ENCODE measurements at places on chromosomes 5 and 9.

DNA sequence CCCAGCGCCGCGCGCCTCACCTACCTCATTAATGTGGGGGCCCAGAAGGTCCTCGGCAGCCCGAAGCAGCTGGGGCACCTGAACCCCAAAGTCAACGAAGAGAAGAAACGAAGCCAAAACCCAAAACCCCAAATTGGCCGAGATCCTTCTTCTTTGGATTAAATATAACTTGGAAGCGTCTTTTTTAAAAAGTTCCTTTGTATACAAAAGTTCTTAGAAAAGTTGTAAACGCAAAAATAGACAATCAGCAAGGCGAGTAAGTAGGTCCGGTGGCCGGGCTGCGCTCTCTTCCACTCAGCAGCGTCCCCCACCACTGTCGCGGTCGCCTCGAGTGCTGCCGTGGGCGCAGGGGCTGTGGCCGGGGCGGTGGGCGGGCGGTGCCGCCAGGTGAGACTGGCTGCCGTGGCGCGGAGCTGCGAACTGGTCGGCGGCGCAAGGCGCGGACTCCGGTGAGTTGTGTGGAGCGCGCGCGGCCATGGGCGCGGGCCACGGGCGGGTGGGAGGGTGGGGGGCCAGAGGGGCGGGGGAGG is 360 bp downstream of the KLF4 start:
- no peak for DNase-seq

DNA sequence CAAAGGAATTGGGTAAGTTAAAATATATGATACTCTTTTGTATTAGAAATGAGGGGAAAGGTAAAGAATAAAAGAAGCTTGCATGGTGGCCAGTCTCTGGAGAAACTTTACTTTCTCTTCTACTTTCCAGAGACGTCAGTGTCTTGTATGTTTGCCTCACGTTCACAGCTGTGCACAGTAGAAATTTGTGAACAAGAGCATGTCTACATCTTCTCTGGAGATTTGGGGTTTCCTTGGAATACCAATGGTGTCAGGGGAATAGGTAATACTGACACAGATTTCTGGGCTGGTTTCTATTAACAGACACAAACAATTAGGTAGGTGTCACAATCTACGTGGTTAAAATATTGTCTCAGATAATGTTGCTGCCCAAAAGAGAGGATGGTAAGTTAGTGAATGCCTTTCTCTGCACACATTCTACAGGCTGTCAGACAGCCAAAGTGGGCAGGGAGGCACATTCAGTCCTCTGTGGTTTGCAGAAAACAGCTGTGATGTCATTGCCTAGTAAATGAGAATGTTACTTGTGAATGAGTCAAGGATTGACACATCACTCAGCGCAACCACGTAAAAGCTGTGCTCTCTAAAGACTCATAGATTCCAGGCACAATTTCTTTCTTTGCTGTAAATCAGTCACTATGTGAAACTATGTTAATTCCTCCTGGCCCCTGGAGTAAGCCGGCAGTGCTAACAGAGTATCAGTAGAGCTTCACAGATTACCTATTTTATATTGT is 397.1 kb downstream of the MAN2A1 start:
- no peak for DNase-seq

DNA sequence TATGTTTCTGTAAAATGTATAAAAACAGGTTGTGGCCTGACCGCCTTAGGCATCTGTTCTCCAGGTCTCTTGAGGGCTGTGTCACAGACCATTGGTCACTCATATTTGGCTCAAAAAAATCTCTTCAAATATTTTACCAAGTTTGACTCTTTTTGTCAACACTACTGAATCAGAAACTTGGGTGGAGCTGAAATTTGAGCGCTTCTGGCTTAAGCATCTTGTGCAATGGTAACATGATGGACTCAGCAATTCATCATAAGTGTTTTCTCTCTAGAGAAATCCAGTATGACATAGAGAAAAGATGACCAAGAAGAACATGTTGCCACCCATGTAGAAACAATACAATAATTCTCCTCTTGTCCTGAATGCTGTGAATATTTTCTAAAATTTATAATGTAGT is 387.9 kb downstream of the MAT2B start:
- no peak for DNase-seq

DNA sequence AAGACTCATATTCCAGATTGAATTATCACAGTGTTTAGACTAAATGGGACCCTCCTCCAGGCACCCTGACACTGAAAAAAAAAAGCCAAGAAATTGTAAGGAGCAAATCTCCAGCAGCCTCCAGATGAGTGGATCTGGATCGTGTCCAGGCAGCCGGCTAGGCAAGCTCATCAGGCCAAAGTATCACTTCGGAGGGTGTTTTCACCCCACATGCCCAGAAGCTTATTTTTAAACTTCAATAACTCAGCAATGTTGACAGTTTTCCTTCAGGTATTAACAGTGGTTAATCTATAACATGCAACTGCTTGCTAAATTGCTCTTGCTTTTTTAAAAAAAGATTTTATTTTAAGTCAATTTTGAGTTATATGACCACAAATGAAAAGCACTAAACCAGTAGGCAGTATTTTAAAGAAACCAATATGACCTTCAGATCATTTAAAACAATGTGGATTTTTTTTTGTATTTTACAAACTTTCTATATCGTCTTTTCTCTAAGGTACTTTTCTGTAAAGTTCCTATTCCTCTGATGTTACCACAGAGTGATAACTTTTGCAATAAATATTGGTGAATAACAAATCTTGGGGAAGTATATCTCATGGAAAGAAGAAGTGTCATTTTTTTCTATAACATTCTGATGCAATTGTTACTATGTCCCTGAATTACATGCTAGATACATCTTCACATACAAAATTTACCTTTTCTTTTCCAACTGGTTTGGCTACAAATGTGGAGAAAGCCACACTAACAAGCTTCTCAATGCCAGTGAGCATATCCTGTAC is 30.7 kb downstream of the ACOT12 start:
- DNase-seq = no peak

GRCh38 chr5:31754741-31755675 is 116.1 kb downstream of the PDZD2 start:
- DNase-seq = no peak

DNA sequence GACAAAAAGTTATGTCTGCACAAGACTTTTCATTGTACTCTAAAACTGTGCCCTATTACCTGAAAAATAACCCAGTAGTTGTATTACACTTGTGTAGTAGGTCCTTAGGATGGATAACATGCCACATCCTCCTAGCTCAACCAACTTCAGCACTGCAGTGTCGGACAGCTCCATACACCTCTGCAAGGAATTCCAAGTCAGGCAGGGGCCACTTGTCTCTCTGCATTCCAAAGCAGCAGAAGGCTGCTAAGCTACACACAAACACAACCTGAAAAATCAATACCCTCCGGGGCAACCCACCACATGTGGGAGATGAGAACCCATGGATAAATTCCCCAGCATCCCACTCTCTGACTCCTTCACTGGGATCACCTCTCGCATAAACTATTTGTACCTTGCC is 50.2 kb downstream of the MED10 start:
- DNase-seq = no peak

- no peak for DNase-seq
Observed at GRCh38 chr9:90974643-90975245, 173.1 kb downstream of the SYK start.

DNA sequence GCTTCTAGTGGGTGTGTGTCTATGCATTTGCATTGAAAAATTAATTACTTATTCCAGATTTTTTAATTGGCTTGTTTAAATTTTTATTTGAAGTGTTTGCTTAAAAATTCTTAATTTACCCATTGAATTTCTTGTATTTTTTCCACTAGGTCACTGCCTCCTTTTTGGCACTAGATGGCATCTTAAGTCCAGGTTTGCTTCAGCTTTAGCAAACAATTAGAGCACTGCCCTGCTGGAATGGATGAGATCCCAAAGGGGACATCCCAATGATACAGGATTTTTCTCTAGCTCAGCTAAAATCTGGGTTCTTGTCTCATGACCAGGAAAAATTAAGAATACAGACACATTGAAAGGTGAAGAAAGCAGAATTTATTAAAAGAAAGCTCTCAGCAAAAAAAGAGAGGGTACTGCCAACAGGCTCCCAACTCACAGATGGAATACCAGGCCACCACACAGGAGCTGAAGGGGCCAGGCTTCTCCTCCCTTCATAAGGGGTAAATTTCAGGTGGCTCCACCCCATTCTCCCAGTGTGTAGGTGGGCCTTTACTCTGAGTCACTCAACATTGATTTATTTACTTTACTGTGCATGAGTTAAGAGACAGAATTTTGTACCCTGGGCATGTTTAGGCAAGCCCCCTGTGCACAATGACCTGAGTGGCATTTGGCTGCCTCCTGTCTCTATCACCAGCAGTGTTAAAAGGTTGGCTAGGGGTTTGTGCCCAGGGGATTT is 532.4 kb downstream of the ANXA1 start:
- DNase-seq = no peak

GRCh38 chr5:137022043-137022442 is 477.1 kb downstream of the SPOCK1 start:
- DNase-seq = no peak

DNA sequence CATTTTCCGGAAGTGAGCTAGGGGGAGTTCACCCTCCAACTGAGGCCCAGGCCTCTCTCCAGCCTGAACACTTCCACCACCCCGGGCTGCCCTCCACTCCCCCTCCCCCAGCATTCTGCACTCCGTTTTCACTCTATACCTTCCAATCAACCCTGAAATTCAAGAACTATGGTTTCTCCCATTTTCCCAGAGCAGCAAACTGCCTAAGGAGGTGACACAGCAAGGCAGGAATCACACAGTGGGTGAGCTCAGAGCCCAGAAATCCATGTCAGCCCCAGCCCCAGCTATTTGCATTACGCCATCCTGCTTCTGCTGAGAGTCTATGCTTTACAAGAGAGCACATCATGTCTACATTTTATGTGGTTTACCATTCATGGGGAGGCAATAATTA is 11.9 kb downstream of the MSX2 start:
- no peak for DNase-seq

DNA sequence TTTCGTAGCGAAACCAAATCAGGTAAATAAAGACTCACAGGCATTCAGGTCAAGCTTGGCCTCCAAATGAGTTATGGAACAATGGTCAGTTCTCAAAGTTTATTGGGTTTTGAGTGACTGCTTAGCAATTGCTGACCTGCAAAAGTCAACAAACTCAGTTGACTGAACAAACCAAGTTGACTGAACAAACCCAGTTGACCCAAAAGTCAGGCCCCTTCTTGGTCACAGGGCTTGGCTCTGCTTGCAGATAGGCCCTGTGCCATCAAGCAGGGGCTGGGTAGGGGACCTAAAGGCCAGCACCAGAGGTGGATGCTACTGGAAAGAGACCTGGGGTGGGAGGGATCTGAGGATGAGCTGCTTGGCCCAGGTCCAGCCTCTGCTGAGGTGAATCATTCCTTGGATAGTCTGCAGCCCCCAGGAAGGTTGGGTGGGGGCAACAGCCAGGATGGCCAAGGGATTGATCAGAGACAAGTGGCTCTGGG is 64.6 kb downstream of the GADD45G start:
- no peak for DNase-seq

GRCh38 chr5:152527358-152528052 is 122.4 kb upstream of the NMUR2 start:
- DNase-seq = no peak

- no peak for DNase-seq
Observed at GRCh38 chr9:120480707-120481106, 99.3 kb downstream of the CDK5RAP2 start.

GRCh38 chr5:52283221-52283620 is 504.5 kb upstream of the ITGA1 start:
- DNase-seq = no peak

DNA sequence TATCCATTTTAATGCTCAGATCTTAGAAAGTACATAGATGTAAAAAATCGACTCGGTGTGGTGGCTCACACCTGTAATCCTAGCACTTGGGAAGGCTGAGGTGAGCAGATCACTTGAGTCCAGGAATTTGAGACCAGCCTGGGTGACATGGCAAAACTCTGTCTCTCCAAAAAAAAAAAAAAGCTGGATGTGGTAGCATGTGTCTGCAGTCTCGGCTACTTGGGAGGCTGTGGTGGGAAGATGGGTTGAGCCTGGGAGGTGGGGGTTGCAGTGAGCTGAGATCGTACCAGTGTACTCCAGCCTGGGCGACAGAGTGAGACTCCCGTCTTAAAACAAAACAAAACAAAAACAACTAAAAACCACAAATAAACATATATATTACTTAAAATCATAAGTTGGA is 61.4 kb downstream of the RASA1 start:
- no peak for DNase-seq

DNA sequence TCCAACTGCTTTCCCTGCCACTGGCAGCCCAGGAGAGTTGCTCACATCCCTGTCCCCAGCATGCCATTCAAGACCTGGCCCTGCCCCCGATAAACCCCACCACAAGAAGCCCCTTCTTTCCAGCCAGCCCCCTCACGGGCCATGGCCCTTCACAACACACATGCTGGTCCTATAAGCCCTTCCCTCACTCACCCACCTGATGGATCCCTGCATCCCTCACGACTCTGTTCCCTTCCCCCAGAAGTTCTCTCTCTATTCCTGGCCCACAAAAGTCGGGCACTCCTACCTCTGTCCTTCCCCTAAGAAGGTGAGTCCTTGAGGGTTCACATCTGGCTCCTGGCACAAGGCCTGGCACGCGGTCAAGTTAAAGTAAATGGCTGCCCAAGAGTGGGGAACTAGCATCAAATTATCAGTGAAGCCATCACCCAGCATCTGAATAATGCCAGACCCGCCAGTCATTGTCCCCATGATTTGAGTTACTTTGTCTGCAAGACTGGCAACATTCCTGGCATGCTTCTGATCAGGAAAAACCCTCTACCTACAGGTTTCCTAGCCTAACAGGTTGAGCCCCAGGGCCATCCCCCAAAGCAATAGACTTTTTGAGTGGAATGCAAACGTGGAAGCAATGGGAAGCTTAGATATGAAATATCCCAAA is 65.9 kb downstream of the CRB2 start:
- DNase-seq = no peak

GRCh38 chr9:13113216-13113615 is 166.3 kb downstream of the MPDZ start:
- DNase-seq = no peak

GRCh38 chr5:178211095-178212048 is 7.0 kb downstream of the HNRNPAB start:
- DNase-seq = no peak

- no peak for DNase-seq
Observed at GRCh38 chr9:27329291-27329690, 32.3 kb upstream of the EQTN start.

DNA sequence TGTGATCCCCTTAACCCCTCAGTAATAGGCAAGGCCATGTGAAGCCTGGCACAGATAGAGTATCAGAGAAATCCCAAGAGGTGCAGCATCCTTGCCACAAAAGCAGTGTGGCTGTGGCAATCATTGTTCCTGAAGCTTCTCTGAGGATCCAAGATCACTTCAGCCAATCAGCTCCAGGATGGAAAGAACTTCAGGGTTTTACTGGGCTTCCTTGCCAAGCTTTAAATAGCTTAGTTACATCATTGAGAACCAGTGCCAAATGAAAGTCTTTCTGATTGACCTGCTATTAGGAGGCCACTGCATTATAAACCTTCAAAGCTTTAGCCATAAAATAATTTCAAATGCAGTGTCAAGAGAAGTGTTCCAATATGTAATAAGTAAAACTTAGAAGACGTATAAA is 430.6 kb downstream of the PIK3R1 start:
- DNase-seq = no peak

DNA sequence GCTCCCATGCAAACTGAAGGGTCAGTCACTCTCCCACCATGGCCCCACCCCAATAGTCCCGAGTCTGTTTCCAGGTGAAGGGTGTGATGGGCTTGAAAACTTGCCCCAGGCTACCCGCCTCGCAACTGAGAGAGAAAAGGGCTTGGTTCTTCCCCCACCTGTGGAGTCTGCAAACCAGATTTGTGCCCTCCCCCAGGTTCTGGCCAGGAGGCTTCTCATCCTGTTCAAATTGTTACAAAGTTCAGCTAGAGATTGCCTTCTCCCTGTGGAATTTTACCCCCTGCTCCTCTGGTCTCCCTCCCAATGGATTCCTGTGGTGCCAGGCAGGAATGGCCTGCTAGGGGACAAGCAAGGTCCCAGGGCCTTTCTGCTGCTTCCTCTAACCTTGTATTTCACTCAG is 93.1 kb upstream of the ACO1 start:
- no peak for DNase-seq
